ENCODE measurements at places on chromosomes 1 and 21.
A peak's percentile ranks its signal among the peaks of the same experiment; 100 is the strongest.

DNA sequence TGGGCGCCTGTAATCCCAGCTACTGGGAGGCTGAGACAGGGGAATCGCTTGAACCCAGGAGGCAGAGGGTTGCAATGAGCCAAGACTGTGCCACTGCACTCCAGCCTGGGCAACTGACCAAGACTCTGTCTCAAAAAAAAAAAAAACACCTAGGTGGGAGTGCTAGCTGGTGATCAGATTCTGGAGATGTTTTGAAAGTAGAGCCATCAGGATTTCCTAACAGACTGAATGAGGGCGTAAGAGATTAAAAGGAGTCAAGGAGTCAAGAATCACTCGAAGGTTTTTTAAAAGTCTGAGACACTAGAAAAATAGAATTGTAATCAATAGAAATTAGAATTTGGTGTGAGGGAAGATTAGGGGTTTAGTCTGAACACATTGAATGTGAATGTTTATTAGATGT, 73.8 kb downstream of the HSF2BP start:
- DNase-seq, result no peak

- DNase-seq, result no peak
Observed at GRCh38 chr1:91121366-91121765, 99.5 kb upstream of the ZNF644 start.

- DNase-seq, result no peak
Observed at GRCh38 chr1:218108034-218108433, 177.1 kb upstream of the RRP15 start.

- no peak for DNase-seq
Observed at GRCh38 chr1:44366371-44366975, 11.4 kb upstream of the ERI3 start.

DNA sequence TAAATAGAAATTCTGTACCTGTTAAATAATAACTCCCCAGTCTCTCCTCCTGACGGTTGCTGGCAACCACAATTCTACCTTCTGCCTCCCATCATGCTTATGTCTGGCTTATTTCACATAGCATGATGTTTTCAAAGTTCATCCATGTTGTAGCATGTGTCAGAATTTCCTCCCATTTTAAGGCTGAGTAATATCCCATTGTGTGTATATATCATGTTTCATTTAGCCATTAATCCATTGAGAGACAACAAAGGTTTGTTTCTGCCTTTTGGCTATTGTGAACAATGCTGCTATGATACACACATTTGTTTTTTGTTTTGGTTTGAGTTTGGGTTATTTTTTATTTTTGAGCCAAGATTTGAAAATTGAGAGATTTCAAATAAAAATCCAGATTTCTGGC, 72.0 kb downstream of the LBR start:
- no peak for DNase-seq

- no peak for DNase-seq
Observed at GRCh38 chr1:216533776-216534175, 110.5 kb upstream of the USH2A start.

GRCh38 chr1:92695104-92695503, 89.8 kb downstream of the EVI5 start:
- DNase-seq, result no peak

DNA sequence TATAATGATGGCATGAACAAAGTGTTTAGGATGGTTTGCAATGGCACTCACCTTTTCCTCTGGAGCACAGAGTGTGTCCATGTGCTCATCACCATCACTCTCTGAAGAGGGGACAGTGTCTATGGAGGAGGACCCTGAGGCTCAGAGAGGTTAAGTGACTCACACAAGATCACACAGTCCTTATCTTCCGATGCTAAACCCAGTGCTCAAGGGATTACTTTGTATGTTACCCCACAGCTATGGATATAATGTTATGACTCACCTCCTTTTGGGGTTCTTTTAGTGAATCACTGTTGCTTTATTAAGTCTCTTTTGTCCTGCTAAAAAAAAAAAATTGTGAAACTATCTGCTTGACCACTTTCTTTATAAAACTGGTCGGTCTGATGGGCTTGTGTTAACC, 67.6 kb downstream of the TENT5C start:
- DNase-seq, result peak; percentile 59

DNA sequence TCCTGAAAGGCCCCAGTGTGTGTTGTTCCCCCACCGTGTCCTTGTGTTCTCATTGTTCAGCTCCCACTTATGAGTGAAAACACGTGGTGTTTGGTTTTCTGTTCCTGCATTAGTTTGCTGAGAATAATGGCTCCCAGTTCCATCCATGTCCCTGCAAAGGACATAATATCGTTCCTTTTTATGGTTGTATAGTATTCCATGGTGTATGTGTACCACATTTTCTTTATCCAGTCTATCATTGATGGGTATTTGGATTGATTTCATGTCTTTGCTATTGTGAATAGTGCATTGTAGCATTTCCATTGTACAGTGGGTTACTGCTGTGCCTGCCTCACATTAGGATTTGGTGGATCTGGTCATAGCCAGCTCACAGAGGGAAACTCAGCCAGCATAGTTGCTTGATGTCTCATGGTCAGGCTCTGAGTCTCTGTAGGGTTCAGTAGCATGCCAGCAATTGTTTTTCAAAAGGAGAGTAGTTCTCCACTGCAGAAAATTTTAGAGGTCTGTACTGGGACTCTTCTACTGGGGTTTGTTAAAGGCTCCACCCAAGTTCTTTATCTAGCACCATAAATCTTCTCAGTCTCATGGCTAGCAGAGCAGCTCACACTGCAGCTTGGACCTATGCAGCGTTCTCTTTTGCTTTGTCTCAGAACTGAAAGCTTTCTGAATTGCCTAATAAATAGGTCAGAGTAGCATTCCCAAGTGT, 41.0 kb downstream of the RUNX3 start:
- DNase-seq, result peak; percentile 72

DNA sequence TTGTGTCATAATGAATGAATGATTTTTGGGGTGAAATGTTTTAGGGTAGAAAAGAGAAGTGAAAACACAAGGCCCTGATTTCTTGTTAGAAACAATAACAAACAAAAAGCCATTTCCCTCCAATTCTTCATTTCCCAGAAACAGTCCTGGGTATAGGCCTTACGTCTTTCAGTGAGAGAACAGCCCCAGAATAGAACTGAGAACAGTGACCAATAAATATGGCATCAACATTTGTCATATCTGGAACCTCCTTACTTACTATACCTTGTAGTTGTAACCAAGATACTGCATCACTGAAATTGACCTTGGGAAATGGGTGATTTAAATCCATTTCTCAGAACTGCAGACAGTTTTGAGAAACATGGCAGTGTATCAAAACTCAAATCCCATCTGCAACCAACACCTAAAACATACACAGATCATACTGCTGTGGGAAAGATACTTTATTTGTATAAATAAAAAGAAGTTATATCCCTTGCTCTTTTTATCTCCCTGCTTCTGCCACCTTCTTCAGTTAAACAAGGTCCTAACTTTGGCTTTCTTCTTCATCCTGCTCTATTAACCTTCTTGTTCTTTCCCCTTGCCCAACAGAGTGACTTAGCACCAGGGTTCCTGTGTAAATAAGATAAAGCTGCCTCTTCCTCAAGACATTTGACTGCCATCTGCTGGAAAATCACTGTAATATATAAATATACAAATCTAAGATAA, 19.5 kb downstream of the XKR8 start:
- peak; percentile 68 for DNase-seq

- peak; percentile 14 for DNase-seq
Observed at GRCh38 chr1:164320790-164321731, 237.9 kb upstream of the PBX1 start.

- DNase-seq, result peak; percentile 99
Observed at GRCh38 chr1:76336931-76337371, 262.4 kb downstream of the ST6GALNAC3 start.

DNA sequence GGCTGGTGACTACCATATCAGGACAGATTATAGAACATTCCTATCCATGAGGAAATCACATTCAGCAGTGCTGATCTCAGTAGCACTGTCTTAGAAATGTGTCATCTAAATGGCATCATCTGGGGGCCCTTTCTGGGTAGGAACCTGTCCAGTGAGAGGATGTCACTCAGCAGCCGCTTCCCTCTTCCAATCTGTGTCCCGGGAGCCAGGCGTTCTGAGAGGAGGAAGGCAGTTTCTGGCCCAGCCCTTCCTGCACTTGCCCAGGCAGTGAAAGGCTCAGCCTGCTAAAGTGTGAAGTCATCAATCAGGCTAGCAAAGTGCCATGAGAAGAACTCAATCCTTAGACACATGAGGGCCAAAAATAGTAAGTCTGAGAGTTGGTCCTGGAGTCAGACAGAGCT, 25.6 kb downstream of the RAB4A start:
- DNase-seq, result peak; percentile 87

- no peak for DNase-seq
Observed at GRCh38 chr1:39666772-39667171, 5.1 kb downstream of the NT5C1A start.

DNA sequence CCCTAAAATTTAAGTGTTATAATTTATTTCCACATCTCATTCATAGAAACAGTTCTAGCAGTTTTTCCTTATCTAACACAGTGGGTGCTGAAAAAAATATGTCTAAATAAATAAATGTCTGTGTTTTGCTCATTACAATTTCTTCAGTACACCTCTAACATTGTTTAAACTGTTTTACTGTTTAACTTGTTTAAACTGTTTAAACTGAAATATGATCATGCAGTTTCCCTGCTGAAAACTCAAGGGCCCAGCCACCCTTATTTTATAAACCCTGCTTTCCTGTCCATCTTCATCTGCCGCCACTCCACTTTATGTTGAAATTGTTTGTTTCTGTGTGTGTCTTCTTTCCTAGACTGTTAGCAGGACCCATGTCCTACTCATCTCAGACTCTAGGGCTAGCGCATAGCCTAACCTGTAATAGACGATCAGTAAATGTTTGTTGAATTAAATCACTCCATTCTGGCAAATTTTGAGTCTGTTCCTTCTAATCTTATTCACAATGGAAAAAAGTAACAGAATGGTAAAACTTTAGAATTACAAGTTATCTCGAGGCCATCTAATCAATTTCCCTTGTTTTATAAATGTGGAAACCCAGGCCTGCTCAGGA, 9.4 kb upstream of the PIK3C2B start:
- no peak for DNase-seq

GRCh38 chr1:53507116-53507820, 48.1 kb downstream of the DMRTB1 start:
- no peak for DNase-seq

DNA sequence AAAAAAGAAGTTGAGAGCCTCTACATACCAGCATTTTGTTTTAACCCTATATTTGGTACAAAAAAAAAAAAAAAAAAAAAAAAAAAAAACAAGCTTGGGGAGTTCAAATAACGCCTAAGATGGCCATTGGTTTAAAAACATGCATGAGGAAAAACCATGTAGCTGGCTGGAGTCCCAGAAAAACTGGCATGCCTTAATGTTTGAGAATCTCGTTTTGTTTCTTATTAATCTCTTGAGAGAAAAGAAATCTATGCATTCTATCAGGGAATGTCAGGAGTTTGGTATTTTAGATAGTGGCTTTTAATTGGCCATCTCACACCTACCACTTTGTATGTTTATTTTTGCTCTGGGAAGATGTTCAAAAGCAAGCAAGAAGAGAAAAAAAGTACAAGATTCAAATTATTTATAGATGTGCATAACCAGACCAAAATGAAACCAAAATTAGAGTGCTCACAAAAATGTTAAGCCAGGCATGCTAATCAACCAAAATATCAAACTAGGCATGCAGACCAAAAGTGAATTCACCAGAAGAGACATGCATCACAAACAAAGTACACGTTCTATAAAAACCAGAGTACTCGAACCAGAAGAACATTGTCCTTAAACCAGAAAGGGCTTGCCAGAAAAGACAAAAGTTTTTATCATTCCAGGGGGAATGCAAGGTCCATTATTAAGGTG, 156.6 kb downstream of the AK5 start:
- peak; percentile 92 for DNase-seq

GRCh38 chr1:150106341-150106740, 38.8 kb downstream of the VPS45 start:
- peak; percentile 5 for DNase-seq

- DNase-seq, result peak; percentile 15
Observed at GRCh38 chr21:28627691-28628090, 365.0 kb downstream of the LTN1 start.

DNA sequence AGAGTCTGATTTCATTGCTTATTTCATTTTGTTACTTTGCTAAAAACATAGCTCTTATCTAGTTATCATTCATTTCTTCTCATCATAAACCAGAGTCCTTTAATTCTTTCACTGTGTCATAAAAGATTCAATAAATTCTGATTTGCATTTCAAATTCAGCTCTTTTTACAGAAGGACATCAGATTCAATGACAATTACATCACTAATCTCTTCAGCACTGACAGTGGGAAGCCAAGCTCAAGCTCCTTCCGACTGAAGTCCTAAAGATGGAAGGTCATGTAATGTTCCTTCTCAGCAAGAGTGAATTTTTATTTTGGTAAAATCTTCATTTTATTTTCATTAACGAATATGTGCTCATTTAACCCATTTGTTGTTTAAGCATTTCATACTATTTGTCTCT, 530.7 kb upstream of the ADGRL2 start:
- no peak for DNase-seq

DNA sequence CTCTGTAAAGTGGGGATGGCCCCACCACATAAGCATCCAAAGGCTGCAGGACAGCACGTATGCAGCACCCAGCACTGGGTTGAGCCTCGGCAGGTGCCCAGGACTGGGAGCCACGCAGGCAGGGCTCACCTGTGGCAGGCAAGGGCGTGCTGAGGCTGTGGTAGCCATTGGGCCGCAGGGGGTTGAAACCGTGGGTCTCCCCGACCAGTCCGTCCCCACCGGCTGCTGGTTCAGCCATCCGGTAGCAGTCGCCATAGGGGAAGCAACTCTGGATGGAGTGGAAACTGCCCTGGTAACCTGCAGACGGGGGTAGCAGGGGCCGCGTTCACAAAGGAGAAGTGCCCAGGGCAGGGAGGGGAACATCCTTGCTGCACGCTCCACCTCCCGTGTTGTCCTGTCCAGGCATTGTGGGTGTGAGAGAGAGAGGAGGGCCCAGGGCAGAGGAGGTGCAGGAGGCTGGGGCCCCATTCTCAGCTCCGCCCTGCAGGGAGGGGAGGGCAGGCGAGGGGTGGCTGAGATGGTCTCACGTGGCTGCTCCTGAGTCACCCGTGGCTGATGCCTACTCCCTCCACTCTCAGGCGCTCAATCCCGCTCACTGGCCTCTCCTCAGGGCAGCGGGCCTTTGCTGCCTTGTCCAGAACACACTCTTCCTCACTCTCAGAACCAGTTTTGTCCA, 49.9 kb downstream of the DMRTB1 start:
- DNase-seq, result peak; percentile 36

DNA sequence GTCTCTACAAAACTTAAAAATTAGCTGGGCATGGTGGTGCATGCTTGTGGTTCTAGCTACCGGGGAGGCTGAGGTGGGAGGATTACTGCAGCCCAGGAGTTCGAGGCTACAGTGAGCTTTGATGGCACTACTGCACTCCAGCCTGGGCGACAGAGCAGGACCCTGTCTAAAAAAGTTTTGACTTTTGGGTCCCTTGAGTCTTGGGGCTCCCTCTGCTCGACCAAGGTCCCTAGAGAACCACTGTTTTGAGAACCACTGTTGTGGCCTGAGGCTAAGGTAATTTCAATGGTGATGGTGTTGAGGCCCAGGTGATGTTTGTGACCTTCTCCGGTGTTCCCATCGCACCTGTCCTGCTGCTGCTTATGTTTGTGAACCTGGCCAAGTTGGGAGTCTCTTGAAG, 3.1 kb upstream of the CAMTA1 start:
- no peak for DNase-seq

Measured in fibroblast of skin of scalp (primary cell).